ENCODE measurements at places on chromosomes 5 and 9.

DNA sequence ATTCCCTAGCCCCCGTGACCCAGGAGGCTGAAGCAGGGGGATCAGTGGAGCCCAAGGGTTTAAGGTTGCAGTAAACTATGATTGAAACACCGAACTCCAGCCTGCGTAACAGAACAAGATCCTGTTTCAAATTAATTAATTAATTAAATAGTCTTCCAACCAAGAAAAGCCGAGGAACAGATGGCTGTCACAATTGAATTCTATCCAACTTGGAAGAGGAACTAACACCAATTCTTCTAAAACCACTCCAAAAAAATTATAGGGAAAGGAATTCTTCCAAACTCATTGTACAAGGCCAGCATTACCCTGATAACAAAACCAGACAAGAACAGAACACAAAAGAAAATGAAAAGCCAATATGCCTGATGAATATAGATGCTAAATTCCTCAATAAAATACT lies 43.4 kb upstream of the RGS7BP start:
- DNase-seq: no peak

DNA sequence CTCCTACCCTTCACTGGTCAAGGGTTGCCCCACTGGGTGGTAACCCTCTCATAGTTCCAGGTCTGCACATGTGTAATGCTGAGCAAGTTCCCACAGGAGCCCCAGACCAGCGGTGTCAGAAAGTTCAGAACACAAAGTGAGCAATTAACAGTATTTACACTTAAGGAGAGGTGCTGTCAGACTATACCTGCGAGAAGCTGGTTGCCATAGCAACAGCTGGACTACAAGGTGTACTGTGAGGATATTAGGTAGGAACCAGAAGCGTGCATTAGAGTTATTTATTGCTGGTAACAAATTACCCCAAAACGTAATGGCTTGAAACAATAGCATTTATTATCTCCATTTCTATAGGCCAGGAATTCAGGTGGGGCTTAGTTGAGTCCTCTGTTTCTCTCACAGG lies 317.0 kb upstream of the RPS23 start:
- no peak for DNase-seq

- no peak for DNase-seq
Observed at GRCh38 chr9:135835131-135835530, 72.2 kb downstream of the CAMSAP1 start.

DNA sequence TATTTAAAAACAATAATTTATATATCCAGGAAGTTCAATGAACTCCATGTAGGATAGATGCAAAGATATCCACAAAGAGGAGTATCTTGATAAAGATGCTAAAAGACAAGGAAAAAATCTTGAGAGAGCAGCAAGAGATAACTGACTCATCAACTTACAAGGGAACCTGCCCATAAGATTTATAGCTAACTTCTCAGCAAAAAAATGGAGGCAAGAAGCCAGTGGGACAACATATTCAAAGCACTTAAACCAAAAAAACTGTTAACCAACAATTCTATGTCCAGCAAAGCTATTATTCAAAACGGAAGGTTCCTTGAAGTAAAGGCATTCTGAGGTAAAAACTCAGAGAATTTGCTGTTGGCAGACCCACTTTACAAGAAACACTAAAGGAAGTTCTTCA lies 20.3 kb downstream of the RABGAP1 start:
- no peak for DNase-seq

- no peak for DNase-seq
Observed at GRCh38 chr5:1895739-1896420, 13.2 kb upstream of the IRX4 start.

- DNase-seq: no peak
Observed at GRCh38 chr9:126617003-126617822, 3.5 kb downstream of the LMX1B start.

DNA sequence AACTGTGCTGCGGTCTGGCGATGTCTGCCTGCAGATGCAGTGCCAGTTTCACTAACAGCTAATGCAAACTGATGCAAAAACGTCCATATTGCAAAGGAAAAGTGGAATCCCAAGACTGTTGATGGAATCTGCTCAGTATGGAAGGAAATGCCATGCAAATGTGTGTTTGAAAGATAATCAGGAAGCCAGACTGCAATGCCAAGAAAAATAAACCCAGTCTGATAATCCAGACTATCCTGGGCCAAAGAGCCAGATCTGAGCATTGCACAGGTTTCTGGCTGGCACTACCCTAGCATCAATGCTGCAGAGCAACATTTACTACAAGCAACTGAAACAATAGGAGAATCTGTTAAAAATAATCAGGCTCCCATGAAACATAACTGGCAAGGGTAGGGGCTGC lies 130.3 kb downstream of the FSTL4 start:
- no peak for DNase-seq

GRCh38 chr9:135840107-135840506 lies 67.2 kb downstream of the CAMSAP1 start:
- DNase-seq: no peak

DNA sequence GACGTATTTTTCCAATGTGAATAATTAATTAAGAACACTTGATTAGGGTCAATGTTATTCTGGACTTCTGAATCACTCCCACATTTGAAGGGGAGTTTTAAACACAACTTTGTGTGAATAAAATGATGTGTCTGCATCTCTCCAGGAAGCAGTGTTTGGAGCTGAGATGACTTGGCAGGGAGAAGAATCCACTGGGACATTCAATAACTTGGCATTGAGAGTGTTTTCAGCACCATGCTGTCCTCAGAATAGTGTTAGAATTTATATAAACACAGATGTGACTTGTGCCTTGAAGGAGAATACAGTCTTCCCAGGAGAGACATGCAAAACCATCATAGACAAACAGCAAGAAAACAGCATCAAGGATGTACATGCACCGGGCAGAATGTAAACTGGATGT lies 32.7 kb upstream of the KCNMB1 start:
- no peak for DNase-seq

GRCh38 chr5:108061941-108062340 lies 320.0 kb downstream of the FBXL17 start:
- DNase-seq: no peak

DNA sequence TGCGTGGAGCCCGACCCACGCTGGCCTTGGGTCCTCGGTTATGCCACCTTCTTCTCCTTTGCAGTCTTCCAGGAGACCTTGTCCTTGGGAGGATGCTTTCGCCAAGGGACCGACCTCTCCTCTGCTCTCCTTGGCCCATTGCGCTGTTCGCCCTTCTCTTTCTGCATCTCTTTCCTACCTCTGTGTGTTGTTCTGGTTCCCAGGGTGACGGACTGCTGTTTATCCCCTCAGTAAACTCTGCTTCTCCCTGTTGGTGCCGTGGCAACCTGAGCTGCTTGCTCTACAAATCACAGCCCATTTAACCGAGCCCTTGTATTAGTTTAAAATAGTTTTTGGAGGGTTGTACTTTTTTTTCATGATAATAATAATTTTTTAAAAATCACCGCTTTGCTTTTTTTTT lies 97.9 kb downstream of the DAPK1 start:
- DNase-seq: no peak

DNA sequence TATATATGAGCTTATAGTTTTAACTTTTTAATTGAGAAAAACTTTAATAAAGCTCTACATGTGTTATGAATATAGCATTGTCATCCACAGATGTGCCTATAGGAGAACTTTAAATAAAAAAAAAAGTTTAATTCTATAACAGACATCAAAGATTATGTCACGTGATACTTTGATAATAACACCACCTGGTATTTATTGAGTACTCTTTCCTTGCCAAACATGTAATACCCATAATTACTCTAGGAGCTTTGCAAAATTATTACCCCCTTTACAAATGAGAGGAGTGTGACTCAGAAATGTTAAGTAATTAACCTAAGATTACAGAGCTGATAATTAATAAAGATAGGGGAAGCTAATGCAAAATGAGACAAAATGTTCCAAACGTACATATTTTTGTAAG lies 43.0 kb downstream of the ITGA2 start:
- no peak for DNase-seq

GRCh38 chr9:882416-882924 lies 41.0 kb downstream of the DMRT1 start:
- no peak for DNase-seq

GRCh38 chr5:155040984-155041653 lies 27.6 kb downstream of the KIF4B start:
- no peak for DNase-seq

DNA sequence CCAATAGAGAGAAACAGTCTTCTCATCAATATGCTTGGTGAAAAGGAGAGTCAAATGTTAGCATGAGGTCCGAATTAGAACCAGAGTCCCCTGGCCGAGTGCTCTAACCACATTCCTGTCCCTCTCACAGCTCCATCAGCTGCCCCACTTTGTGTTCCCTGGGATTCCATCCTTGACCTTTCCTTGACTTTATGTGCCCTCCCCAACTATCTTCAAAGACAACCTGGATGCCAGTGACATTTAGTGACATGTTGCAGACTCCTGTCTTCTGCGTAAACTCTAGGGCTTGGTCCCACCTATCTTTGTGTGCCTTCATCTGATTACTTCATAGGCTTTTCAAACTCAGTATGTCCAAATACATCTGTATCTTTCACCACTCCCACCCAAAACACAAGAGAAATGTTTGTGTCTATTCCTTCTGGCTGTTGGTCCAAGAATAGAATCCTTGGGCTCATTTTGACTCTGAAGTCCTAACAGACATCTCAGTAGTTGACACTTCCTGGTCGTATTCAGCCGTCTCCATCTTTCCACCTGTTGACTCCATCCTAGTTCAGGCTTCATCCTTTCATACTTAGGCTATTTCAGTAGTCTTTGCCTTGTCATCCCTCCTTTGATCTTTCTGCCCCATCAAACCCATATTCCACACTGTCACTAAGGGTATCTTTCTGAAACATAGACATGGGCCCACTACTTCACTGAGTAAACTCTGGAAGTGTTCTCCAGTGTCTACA lies 101.4 kb upstream of the CD180 start:
- no peak for DNase-seq

Measured in amygdala (tissue), 56 donors.